WTC11 (cell line): ENCODE measurements at places on chromosomes 5 and 9.

GRCh38 chr5:178334861-178335260 lies 102.3 kb upstream of the PHYKPL start:
- DNase-seq = no peak

DNA sequence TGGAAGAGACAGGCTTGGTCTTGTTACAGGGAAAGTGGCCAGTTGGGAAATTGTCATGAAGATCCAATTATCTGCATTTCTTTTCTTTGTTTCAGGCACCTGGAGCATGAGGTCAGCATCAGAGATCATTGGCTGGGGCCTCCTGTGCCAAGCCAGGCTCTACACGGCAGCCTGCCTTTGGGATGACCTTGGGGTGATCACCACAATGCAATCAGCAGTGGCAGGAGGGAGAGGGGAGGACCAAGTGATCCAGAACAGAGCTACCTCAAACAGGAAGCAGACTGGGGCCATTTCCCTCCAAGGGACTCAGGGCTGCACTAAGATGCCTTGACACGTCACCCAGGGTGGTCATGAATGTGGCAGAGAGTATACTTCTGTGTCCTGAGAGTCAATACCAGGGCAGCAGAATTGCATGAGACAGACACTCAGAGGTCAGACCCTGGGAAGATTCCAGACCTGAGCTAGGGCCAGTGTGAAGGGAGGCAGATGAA lies 8.9 kb downstream of the SMIM23 start:
- no peak for DNase-seq

DNA sequence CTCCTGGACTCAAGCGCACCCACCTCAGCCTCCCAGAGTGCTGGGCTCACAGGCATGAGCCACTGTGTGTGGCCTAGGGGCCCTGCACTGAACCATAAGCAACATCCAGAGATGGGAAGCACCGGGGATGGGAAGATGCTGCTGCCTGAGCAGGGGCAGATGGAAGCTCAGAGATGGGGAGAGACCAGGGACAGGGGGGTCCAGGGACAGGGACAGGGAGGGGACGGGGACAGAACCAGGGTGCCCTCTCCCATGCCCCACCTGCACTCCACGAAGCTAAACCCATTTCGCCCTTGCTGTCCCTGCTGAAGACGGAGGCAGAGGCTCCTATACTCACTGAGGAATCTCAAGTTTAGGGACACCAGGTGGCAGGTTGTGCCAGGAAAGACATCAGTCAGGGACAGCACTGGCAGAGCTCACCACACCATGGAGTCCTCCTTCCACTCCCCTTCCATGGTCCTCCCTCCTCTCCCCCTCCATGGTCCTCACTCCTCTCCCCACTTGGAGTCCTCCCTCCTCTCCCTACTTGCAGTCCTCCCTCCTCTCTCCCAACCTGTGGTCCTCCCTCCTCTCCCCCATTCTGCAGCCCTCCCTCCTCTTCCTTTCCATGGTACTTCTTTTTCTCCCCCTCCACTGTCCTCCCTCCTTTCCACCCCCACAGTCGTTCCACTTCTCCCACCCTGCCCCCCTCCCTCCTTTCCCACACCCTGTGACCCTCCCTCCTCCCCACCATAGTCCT lies 45.5 kb upstream of the LRRC14B start:
- DNase-seq = no peak

DNA sequence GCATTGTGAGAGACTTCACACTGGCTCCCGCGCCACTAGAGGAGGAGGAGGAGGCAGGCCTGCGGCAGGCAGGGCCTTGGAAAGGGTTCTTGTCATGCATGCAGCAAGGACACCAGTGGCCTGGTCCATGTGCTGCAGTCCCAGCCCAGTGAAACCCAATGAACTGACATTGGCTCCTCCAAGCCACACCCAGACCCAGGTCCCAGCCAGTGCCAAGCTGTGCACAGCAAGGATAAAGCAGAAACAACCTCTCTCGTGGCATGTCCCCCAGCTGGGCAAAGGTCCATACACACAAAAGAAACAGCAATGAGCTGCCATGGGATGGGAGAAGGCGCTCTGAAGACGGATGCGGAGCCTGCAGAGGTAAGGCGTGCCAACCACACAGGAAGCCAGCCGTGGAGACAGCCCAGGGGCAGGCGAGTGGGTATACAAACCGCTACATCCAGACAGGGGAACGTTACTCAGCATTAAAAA lies 89.2 kb downstream of the SEMA4D start:
- DNase-seq = no peak

DNA sequence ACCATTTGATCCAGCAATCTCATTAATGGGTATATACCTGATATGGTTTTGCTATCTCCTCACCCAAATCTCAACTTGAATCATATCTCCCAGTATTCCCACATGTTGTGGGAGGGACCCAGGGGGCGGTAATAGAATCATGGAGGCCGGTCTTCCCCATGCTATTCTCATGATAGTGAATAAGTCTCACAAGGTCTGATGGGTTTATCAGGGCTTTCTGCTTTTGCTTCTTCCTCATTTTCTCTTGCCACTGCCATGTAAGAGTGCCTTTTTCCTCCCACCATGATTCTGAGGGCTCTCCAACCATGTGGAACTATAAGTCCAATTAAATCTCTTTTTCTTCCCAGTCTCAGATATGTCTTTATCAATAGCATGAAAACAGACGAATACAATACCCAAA lies 74.5 kb upstream of the APC start:
- no peak for DNase-seq

GRCh38 chr5:74118071-74118470 lies 492.1 kb downstream of the ARHGEF28 start:
- DNase-seq = no peak

- DNase-seq = no peak
Observed at GRCh38 chr5:133220851-133221674, 169.2 kb downstream of the HSPA4 start.

DNA sequence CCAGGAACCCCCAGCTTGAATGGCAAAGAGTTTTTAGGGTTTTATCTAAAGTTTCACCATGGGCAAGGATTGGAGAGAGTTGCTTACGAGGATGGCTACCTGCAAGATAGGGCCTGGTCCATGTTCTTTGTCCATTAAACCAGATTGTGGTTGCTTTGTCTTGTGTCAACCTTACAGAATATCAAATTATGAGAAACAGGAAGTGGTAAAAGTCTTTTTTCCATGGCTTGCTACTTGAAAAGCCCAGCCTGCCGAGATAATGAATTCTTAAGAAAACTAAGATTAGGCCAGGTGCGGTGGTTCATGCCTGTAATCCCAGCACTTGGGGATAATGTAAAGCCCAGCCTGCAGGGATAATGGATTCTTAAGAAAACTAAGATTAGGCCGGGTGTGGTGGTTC lies 24.4 kb downstream of the ZNF474 start:
- no peak for DNase-seq

- DNase-seq = no peak
Observed at GRCh38 chr5:71953866-71954265, 153.4 kb upstream of the MAP1B start.

DNA sequence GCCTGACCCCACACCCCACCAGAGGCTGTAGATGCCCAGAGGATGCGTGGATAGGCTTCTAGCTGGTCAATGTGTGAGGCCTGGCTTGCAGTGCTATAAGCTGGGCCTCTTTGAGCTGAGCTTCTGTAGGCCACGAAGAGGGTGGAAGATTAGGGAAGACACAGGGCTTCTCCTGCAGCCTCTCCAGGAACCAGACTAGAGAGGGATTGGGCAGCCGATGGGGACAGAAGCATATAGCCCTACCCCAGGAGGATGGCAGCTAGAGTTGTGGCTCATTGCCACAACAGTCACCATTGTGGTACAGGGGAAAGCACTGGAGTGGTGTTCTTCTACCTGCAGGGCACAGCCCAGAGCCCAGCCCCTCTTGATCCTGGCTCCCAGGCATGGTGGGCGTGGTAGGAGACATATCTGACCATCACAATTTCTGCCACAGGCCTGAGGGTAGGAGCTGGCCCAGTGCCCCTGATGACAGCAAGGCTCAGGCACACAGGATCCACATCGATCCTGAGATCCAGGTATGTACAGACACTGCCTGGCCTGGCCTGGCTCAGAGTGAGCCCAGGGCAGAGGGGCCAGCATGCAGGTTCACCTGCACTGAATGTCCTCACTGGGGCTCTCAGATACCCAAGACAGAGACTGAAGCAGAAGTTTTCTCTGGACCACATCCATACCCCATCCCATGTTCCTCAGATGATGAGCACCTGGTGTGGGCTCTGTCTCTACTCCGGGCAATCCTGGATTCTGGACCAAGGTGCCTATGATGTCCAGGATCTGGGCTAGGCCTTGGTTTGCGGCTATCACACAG lies 8.7 kb downstream of the PDLIM4 start:
- DNase-seq = no peak

- DNase-seq = no peak
Observed at GRCh38 chr9:124950050-124950718, 9.3 kb upstream of the GOLGA1 start.

DNA sequence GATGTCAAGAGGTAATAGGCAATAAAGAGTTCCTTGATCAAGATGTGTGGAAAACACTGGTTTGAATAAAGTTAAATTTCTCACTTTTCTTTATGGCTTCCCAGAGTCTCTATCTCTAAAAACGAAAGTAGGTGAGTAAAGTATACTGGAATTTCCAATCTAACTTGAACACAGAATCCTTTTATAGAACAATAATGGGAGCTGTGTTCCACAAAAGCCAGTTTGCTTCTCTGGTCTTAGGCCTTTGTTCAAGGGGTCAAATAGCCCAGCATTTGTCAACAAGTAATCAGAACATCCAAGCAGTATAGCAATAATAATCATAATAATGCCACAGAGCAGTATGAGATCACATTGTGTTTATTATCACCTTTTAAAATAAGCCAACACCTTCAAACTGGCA lies 20.2 kb downstream of the ATP10B start:
- DNase-seq = no peak

DNA sequence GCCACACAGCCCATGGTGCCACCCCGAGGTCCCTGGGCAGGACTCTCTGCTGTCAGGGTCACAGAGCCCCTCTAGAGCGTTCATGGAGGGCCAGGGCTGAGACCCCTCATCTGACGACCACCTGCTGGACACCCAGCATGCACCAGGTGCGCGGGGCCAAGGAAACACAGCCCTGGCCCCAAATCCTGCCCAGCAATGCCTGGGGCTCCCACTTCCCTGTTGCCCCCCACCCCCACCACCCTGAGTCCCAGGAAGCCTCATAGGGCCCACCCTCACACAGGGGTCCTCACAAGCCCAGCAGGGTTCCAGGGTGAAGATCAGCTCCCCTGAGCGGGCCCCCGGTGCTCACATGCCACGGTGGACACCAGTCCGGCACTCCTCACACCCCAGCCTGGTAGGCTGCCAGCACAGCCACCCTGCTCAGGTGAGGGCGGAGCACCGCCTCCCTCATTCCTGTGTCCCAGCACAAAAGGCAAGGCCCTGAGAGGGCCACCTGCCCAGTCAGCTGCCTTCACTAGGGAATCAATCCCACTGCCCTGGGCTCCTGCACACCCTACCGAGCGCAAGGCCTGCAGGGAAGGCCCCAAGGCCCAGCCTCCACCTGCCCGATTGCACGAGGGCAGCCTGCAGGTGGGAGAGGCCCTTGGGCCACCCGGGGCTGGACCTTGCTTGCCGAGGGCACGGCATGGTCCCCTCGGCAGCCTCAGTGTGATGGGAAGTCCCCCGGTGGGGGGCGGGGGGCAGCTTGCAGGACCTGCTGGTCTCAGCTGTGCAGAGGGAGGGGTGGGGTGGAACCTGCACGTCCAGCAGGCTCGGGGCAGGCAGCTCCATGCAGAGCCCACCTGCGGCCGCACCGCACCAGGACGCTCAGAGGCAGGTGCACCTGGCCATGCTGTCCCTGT lies 56.4 kb upstream of the UBAC1 start:
- DNase-seq = peak; percentile 11

- DNase-seq = no peak
Observed at GRCh38 chr9:81391457-81391825, 297.9 kb downstream of the TLE1 start.

DNA sequence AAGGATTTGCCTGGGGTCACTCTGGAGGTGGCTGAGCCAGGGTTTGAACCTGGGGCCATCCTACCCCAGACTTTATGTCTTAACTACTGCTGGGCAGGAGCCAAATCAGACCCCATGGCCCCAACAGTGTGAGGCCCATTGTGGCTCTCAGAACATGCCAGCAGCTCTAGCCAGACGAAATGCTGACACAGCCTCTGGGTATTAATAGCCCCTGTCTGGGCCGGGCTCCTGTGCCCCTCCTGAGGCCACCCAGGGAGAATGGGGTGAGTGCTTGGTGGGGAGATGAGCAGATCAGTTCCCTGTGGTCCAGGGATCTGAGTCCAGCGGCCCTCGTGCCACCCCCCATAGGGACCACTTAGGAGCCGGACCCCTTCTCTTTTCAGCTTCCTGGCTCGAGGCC lies 2.2 kb upstream of the PLPP7 start:
- no peak for DNase-seq

DNA sequence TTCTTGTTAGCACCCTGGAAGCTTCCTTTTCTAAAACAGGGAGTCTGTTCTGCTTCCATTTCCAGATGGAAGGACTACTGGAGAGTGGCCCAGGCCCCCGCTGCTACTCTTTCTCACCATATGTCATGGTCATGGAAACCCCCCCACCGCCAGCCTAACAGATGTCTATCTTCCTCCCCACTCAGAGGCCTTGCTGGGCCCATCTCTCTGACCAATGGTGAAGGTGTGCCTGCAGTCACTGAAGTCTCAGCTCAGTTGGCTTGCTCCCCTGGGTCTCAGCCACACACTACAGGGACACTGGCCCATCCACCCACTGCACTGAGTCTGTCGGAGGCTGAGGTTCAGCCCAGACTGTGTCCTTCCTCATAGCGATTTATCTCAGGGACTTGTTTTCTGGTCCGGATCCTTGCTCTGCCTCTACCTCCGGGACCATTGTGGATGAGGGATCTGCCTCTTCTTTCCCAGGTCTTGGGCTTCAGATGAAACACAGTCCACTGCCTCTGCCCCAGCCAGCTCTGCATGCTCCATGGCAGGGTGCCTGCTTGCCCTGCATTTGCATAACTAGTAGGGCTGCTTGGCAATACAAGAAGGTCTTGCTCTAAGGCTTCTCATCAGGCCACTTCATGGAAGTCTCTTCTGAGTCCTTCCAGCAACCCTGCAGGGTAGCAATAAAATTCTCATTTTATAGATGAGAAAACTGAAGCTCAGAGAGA lies 30.8 kb downstream of the GALNT12 start:
- no peak for DNase-seq

DNA sequence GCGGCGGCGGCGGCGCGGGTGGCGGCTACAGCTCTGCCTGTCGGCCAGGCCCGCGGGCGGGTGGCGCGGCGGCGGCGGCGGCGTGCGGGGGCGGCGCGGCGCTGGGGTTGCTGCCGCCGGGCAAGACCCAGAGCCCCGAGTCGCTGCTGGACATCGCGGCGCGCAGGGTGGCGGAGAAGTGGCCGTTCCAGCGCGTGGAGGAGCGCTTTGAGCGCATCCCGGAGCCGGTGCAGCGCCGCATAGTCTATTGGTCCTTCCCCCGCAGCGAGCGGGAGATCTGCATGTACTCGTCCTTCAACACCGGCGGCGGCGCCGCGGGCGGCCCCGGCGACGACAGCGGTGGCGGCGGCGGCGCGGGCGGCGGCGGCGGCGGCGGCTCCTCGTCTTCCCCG lies 296 bp downstream of the ZSWIM6 start:
- DNase-seq = peak; percentile 40

GRCh38 chr5:75707911-75708509 lies 9.2 kb downstream of the POC5 start:
- no peak for DNase-seq
